NT2/D1 (cell line): ENCODE measurements at places on chromosomes 2 and 18.

- DNase-seq: no peak
Measured at GRCh38 chr2:191522478-191523120, 155.3 kb upstream of the NABP1 start.

GRCh38 chr2:29528891-29529520 lies 392.4 kb downstream of the ALK start:
- DNase-seq: no peak

GRCh38 chr2:156675896-156676295 lies 239.7 kb downstream of the GPD2 start:
- no peak for DNase-seq

DNA sequence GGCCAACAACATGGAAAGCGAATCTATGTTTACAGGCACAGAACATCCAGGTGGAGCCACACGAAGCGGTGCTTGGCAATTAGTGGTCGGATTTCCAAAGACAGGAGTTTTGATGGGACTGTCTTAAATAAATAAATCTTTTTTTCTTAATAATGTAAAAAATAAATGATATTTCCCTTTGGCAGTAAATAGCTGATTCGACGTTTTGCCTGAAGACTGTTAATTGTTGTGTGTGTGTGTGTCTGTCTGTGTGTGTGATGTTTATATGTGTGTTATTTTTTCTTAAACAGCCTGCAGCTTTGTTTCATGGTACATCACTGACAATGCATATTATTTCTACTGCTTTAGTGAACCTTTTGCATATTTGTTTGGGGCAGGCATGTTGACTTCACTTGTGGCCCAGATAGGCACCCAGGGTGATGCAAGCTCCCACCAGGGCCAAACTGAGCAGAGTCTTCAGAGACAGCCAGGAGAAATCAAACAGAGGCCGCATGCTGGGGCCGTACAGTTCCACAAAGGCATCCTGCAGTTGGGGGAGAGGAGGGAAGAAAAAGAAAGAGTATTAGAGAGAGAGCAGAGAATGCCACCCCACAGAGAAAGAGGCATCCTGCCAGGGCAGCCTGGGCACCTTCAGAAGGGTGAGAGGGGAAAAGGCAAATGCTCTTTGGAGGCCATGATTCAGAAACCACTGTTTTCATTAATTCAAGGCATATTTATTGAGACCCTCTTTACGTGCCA lies 191.2 kb downstream of the BCL2 start:
- no peak for DNase-seq

DNA sequence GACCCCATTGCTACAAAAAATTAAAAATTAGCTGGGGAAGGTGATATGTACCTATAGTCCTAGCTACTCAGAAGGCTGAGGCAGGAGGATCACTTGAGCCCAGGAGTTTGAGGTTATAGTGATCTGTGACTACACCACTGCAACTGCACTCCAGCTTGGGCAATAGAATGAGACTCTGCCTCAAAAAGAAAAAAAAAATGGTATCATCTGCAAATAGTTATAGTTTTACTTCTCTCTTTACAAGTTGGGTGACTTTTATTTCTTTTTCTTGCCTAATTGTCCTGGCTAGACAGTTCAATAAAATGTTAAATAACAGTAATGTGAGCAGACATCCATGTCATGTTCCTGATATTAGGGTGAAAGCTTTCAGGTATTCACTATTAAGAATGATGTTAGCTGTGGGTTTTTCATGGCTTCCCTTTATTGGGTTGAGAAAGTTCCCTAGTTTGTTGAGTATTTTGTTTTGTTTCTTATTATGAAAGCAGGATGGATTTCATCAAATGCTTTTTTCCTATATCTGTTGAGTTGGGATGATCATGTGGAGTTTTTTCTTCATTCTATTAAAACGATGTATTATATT lies 24.9 kb upstream of the ACOXL start:
- DNase-seq: no peak

- no peak for DNase-seq
Measured at GRCh38 chr2:240293557-240294461, 141.7 kb upstream of the GPC1 start.

- DNase-seq: no peak
Measured at GRCh38 chr2:127185093-127185492, 35.0 kb downstream of the CYP27C1 start.

DNA sequence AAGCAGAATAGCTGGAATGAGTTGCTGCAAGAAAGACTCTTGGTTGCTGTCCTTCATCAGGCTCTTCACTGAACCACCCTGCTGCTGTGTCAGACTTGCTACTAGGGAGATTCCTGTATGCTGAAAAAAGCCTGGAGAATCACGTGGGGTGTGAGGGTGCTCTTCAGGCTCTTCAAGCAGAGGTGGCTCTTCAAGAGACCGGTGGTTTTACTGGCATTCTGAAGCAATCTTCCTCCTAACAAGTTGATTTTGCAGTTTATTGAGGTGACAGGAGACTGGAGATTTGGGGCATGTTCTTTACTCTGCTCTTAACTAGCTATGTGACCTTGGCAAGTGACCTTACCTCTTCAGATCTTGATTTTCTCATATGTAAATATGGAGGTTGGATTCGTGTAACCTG lies 14.1 kb downstream of the TMEM178A start:
- no peak for DNase-seq

DNA sequence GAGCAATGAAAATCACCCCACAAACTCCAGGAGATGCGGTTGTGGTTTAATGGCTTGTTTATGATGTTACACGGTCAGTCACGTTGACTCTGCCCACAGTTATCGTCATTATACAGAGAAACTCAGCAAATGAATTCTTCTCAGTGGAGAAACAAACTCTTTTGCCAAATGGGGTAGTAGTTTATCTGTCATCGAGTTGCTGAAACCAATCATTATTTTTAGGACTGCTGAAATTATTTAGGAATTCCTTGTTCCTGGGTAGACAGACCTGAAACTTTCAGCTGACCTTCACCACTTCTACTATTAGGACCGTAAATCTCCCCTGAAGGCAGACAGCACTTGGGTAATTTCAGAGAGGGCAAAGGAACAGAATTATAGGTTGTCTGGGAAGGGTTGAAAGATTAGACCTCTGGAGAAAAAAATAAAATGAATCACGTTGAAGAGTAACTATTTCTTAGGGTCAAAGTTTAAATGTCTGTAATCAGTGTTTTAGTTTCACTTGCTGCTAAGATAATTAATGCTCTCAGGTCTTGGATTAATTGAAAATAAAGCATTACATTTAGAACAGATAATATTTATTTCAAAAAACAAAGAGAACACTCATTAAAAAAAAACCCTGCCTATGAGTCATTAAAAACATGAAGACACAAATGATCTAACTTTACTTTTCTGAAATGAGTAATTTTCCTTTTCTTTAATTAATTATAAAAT lies 52.1 kb upstream of the LYPD6 start:
- no peak for DNase-seq

DNA sequence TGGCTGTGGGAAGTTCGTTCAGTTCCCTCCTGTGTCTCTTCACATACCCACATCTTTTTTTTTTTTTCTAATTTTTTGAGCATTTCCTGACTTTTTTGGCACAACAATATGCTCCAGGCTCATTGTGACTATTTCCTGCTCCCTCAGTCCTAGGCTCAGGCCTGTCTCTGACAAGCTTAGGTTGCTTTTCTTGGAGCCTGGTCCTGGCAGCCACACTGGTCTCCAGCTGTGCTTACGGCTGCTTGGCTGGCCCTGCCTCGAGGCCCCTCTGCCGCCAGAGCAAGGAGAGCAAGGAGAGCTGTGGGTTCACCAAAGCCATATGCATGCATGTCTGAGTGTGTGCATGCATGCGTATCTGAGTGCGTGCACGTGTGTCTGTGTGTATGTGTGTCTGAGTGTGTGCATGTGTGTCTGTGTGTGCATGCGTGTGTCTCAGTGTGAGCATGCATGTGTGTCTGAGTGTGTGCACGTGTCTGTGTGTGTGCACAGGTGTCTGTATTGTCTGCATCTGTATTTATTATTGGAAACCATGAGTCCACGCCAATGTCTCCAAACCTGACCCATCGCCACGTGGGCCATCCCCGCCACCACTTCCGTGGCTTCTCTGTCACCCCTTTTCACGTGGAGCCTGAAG lies 766.1 kb upstream of the SALL3 start:
- DNase-seq: no peak

- DNase-seq: no peak
Measured at GRCh38 chr2:182833084-182833854, 33.2 kb downstream of the FRZB start.

- DNase-seq: no peak
Measured at GRCh38 chr18:60157810-60158209, 214.8 kb downstream of the MC4R start.

- no peak for DNase-seq
Measured at GRCh38 chr2:29766191-29766590, 155.2 kb downstream of the ALK start.

GRCh38 chr2:44351676-44352075 lies 9.6 kb downstream of the PREPL start:
- DNase-seq: no peak

DNA sequence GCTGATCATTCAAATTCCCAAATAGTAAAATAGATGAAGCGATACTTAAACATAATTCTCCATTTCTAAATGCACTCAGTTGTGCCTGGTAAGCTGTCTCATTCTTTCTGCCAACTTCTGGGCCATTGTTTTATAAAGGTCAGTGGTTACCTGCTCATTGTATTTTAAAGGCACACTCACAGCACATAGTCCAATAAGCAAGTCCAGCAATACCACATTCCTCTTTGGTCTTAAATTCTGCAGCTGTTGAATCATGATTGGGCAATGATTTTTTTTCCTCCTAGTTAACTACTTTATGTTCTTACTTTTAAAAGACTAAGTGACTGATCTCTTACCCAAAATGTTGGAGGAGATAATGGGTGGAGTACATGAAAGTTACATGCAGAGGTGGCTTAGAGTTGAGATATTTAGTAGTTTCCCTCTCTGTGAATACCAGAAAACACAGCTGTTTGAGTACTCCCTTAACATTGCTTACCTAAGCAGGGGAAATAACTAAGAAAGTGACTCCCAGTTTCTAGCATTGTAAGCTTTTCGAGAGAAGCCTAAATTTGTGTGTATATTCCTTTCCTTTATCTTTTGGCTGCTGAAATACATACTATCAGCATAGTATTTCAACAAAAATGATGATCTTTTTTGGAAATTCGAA lies 220.7 kb downstream of the CAMKMT start:
- DNase-seq: no peak

DNA sequence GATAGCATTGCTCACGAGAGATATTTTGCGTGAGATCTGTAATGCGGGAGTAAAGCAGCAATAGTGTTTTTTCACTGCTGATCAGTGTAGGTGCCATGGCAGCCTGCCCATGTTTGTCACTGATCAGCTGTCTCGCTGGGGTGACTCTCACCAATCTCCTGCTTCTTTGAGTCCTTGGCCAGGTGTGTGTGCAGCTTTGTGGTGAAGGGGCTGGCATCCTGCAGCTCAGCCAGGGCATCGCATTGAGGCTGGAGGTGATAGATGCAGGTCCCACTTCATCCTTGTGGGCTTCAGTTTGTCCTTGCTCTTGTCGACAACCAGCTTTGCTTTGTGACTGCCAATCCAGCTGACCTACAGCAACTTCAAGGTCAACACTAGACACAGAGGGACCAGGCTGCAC lies 258.3 kb upstream of the CXCR4 start:
- no peak for DNase-seq

DNA sequence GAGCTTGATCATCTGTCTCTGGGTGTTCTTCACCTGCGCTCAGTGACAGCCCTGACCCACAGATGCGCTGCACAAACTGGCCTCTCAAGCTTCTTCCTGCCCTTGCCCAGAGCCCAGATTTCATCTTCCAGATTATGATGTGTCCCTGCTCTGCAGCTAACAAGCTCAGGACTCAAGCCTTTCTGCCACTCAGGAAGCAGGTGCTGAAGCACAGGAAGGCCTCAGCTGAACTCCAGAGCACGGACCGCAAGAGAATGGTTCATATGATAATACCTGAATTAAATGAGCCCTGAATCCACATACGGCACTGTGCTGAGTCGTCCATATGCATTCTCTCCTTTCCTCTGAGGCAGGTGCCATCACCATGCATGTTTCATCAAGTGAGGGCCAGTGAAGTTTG lies 3.8 kb downstream of the CD207 start:
- DNase-seq: no peak

DNA sequence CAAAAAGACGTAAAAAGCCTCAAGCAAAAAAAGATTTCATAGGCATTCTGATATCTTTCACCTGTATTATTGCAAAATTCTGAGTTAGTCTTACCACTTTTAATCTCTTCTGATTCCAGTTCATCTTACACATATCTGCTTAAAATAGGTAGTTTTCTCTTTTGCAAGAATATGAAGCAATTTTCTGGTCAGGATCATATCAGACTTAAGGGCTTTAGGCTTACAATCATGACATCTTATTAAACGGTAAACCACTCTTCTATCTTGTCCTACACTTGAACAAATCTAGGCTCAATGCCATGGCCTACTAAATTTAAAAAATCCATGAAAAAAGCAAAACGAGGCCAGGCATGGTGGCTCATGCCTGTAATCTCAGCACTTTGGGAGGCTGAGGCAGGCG lies 50.1 kb upstream of the GAREM1 start:
- DNase-seq: no peak

DNA sequence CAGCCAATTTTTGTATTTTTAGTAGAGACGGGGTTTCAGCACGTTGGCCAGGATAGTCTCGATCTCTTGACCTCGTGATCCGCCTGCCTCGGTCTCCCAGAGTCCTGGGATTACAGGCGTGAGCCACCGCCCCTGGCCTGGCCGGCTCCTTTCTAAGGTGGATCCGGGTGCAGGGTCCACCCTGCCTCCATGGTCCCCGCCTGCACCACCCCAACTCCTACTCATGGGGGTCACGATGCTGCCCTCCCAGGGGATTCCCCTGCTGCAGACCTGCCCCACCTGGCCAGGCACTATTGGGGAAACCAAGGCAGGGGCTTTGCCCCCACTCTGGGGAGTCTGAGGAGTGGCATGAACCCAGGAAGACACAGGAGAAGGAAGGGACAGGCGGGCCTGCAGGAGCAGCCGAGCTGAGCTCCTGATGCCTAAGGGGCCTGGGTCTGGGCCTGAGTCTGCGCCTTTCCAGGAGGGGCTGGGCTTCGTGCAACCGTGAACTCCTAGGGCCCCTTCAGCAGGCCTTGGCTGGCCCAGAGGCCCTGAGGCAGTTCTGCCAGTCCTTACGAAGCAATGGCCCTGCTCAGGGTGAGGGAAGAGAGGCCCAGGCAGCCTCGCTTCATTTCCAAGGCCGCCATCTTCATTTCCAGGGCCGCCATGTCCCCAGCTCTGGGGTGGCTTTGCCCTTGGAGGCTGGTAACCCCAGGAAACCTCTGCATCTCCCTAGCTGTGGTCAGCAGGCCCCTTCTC lies 67.2 kb upstream of the SMAD7 start:
- no peak for DNase-seq

- DNase-seq: no peak
Measured at GRCh38 chr2:210452194-210452593, 24.4 kb downstream of the LANCL1 start.
